ENCODE measurements at places on chromosomes 13 and 19. TPM values are rescaled to one million over a fixed set of nuclear protein-coding genes. Genes with fewer than 3 reads are reported as not detected.

- DNase-seq = no peak
Measured at GRCh38 chr13:24083722-24084421, 76.6 kb upstream of the SPATA13 start.

DNA sequence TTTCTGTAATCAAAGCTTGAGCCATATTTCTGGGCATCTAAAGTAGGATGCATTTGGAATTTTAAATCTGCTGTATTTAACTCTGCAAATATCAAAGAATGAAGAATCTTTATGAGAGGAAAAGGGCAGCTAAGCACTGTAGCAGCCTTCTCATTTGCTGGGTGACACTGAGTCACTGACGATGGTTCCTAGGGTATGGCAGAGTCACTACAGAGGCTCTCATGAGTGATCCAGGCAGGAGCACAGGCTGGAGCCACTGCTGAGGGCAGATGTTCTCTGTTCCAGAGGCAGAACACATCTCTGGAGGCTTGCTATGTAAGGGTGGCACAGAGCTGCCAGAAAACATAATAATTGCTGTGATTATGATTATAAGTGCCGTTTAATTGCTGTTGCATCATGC, 340.7 kb upstream of the HTR2A start:
- no peak for DNase-seq

The TNNT1 gene
- 65.0 TPM for total RNA-seq

The CEACAM7 gene
- 7.3 TPM for total RNA-seq

DNA sequence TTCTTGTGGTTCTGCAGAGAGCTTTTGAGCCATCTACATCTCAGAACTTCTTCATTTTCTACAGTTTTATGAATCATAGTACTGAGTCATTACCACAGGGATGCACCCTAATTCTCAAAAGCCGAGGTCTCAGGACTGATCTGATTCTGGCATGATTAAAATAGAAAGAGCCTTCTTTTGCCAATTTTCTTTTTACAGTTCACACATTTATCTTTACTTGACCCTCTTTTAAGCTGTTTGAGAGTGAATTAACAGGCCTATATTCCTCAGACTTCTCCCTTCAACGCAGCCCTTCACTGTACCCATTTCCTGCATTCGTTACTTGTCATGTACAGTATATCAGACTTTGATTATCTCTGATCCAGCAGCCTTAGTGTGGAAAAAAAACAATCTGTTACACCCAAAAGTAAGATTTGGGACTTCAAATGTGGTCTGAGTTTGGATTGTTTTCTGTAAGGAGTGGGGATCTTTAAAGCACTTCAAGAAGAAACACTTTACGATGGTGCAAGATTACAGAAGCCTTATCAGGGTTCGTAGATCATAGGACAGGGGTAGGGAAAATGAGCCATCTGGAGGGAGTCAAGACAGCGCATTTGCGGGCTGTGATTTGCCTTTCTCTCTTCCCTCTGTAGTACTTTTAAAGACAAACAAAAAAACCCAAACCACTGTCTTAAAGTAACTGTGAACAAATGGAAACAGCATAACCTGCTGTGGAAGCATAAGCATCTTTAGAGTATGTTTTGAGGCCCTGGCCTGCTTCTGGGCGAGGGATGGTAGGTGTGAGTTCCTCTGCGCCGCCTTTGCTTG, 15.3 kb upstream of the GPR183 start:
- peak; percentile 81 for DNase-seq

GRCh38 chr13:56752636-56753035, 388.1 kb upstream of the PRR20A start:
- DNase-seq = no peak

DNA sequence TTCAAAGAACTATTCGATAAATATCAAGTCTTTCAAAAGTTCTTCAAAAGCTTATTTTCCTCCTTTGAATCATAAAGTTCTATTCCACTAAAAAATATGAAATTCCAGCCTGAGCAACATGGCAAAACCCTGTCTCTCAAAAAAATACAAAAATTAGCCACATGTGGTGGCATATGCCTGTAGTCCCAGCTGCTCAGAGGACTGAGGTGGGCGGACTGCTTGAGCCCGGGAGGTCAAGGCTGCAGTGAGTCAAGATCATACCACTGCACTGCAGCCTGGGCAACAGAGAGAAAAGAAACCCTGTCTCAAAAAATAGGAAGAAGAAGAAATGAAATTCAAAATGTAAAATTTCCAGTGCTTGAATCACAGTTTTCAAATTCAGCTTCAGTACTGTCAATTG, 24.6 kb downstream of the CAB39L start:
- DNase-seq = no peak

- DNase-seq = no peak
Measured at GRCh38 chr13:27352698-27353097, 71.7 kb upstream of the GTF3A start.

The SIGLEC6 gene
- total RNA-seq = not detected

The SIGLEC8 gene
- not detected for total RNA-seq

DNA sequence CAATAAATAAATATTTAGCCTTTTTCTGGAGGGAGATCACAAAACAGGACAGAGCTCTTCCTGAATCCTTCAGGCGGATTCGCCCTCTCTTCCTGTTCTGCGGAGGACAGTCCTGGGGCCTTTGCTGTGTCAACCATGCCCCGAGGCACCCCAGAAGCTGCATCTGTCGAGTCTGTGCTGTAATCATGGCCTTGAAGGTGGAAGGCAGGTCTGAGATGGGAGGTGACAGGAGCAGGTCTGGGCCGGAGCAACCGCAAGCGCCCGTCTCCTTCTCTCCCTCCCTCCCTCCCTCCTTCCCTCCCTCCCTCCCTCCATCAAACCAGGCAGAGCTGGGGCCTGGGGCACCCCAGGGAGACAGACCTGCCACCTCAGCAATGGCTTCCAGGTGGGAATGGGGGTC, 4.6 kb upstream of the FXYD3 start:
- no peak for DNase-seq

DNA sequence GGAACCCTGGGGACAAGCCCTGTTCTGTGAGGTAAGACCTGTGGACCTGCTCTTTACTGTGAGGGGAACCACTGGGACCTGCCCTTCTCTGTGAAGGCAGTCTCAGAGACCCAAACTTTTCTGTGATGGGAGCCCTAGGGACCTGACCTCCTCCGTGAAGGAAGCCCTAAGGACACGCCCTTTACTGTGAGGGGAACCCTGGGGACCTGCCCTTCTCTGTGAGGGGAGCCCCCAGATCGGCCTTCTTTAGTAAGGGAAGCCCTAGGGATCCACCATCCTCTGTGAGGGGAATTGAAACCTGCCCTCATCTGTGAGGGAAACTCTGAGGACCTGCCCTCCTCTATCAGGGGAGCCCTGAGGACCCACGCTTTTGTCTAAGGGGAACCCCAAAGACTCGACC, 343.5 kb downstream of the UQCRFS1 start:
- DNase-seq = no peak

GRCh38 chr19:498511-498891, 2.2 kb downstream of the MADCAM1 start:
- DNase-seq = no peak

DNA sequence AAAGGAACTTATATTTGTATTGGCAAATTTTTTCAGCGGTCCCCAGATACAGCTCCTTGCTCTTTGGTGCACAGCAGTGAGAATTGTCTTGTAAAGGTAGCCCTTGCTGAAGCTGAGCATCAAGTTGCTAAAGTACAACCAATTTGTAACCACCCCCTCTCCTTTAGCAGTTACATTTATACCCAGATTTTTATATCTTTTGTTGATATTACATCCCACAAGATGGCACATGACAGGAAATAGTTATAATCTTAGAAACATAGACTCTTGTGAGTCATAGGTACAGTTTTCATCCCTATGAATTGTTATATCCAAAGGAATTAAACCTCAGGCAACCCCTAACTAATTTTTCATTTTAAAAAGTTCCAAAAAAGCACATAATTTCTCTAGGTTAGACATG, 523.0 kb upstream of the SLITRK1 start:
- DNase-seq = peak; percentile 29

The HCN2 gene
- total RNA-seq = under 0.01 TPM

The ERICH6B gene
- not detected for total RNA-seq

The ZNF888 gene
- 13.2 TPM for total RNA-seq
